ENCODE measurements at places on chromosomes 12 and 14.

GRCh38 chr12:111401167-111401605 is 4.5 kb upstream of the SH2B3 start:
- DNase-seq = no peak

DNA sequence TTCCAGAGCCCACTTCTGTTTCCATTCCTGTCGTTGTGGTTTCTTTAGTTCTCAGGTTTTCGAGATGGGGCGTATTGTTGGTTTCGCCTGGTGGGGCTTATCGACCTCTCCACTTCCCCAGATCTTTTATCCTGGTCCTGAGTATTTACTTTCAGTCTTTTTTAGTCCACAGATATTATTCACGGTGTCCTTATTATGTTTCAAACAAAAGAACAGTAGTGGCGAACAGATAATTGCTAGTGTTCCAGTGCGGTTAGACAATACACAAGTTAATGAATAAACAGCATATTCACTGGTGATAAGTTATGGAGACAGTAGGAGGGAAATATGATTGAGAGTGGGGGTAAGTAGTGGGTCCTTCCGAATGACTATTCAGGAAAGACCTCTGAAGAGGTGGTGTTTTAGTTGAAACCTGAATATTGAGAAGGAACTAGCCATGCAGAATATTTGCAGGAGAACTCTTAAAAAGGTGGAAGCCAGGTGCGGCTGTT is 668 bp downstream of the TMEM260 start:
- DNase-seq = no peak

DNA sequence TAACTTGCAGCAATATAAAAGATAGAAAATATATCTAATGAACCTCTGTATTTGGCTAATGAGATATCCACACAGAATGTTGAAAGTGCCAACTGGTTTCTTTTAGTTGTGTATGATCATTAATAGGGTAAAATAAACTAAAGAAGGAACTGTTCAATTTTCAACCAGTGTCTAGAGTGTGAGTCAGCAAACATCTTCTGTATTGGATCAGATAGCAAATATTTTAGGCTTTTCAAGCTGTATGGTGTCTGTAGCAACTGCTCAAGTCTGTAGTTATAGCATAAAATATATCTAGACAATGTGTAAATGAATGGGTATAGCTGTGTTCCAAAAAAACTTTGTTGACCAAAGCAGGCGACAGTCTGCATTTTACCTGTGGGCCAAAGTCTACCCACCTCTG is 23.5 kb upstream of the NOVA1 start:
- DNase-seq = no peak

DNA sequence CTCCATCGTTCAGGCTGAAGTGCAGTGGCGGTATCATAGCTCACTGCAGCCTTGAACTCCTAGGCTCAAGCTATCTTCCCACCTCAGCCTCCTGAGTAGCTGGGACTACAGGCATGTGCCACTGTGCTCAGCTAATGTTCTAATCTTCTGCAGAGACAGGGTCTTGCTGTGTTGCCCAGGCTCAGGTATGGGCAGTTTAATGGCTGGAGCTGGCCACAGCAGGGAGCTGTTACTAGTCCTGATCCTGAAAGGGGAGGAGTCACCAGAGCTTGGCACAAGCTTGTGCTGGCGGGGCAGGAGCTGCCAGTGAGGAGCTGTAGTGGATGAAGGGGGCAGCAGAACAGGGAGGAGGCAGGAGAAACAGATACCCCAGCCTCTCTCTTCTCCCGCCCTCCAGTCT is 10.6 kb downstream of the TMEM120B start:
- no peak for DNase-seq
